Tibial nerve (tissue), 4 donors: ENCODE measurements at places on chromosomes 3 and 15. TPM values are rescaled to one million over a fixed set of nuclear protein-coding genes. Genes with fewer than 3 reads are reported as not detected.

Gene LDHAL6B
- total RNA-seq = not detected

Gene FSD2
- total RNA-seq = not detected

Gene LIPH
- total RNA-seq = 0.30 TPM

Gene TMC3
- total RNA-seq = not detected

Gene CLRN1
- total RNA-seq = not detected

Gene ISL2
- not detected for total RNA-seq

Gene AGBL1
- 1.2 TPM for total RNA-seq

Gene GRK7
- not detected for total RNA-seq

Gene APBA2
- 5.4 TPM for total RNA-seq

Gene MED12L
- total RNA-seq = 1.9 TPM

Gene LTF
- total RNA-seq = 1.2 TPM

DNA sequence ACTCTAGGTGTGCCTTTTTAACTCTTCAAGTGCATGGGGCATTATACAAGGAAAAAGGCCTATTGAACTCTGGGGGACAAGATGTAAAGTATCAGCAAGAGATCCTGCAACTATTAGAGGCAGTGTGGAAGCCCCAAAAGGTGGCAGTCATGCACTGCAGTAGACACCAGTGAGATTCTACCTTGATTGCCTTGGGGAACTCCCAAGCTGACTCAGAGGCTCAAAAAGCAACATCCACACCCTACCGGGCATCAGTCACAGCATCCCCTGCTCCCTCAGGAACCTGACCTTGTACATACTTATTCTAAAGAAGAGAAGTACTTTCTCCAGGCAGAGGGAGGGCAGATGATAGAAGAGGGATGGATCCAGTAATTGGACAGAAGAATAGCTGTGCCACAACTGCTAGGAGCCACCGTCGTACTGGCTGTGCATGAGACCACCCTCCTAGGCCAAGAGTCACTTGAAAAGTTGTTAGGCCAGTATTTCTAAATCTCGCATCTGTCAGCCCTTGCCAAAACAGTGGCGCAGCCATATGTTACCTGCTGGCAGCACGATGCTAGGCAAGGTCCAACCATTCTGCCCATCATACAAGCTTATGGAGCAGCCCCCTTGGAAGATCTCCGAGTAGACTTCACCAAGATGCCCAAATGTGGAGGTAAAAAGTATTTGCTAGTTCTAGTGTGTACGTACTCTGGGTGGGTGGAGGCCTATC, 523.1 kb upstream of the FRG2C start:
- no peak for DNase-seq

DNA sequence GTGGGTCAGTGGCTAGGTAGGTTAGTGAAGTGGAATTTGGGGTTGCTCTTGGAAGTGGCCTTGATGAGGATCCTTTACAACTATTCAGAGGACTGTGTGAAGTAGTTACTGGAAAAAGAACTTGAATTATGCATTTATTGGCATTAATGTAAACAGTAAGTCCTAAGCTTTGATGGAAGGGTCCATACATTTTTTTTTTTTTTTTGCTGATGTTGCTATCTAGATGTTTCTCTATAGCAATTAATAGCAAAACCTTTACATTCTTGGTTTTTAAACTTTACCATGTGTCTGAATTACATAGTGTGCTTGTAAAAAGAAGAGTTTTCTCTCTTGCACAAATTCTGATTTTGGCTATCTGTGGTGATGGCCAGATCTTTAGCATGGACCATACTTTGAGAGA, 9.5 kb downstream of the ZNF621 start:
- DNase-seq = no peak

GRCh38 chr15:87962428-87962827, 294.1 kb downstream of the NTRK3 start:
- DNase-seq = no peak

- no peak for DNase-seq
Observed at GRCh38 chr15:77836121-77836692, 203.5 kb upstream of the LINGO1 start.

DNA sequence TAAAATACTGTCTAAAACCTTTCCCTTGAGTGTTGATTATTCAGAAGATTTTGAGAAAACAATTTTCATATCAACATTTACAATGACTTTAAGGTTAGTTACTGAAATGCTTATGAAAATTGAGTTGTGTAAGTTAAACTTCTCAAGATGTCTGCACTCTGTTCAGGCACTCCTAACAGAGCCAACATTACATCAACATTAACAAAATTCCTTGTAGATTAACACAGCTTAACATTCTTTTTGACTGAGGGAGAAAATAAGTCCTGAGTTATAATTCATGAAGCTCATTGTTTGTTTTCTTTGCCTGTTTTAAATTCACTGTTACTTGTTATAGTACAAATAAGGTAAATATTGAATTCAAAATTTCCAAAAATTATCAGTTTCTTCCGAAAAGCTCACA, 9.0 kb downstream of the ACKR4 start:
- no peak for DNase-seq

DNA sequence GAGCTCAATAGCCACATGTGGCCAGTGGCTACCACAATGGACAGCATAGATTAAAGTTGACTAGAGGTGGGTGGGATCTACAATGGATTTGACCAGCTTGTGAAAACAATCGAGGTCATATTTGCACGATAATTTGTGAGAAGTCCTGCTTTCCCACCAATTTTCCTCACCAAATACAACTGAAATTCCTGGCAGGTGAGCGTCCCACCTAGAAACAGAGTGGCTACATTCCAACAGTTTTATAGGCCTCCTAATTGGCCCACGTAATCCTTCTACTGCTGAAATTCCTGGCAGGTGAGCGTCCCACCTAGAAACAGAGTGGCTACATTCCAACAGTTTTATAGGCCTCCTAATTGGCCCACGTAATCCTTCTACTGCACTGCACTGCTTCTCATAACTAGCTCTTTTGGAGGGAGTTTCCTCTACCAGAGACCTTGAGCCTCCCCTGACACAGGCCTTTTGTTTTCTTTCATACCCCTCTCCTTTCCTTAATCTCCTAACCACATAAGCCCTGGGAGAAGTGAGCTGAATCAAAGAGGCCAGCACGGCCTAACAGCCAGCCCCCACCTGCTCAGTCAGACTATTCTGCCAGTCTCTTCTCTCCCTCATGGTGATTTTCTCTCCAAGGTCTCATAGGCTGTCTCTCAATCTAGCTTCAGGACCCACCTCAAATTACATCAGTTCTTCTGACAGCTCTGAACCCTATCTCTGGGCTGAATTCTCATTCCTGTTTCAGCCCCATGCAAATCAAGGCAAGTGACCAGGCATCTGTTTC, 80.2 kb downstream of the BFSP2 start:
- DNase-seq = no peak

GRCh38 chr3:7407107-7407506, 546.2 kb downstream of the GRM7 start:
- no peak for DNase-seq

DNA sequence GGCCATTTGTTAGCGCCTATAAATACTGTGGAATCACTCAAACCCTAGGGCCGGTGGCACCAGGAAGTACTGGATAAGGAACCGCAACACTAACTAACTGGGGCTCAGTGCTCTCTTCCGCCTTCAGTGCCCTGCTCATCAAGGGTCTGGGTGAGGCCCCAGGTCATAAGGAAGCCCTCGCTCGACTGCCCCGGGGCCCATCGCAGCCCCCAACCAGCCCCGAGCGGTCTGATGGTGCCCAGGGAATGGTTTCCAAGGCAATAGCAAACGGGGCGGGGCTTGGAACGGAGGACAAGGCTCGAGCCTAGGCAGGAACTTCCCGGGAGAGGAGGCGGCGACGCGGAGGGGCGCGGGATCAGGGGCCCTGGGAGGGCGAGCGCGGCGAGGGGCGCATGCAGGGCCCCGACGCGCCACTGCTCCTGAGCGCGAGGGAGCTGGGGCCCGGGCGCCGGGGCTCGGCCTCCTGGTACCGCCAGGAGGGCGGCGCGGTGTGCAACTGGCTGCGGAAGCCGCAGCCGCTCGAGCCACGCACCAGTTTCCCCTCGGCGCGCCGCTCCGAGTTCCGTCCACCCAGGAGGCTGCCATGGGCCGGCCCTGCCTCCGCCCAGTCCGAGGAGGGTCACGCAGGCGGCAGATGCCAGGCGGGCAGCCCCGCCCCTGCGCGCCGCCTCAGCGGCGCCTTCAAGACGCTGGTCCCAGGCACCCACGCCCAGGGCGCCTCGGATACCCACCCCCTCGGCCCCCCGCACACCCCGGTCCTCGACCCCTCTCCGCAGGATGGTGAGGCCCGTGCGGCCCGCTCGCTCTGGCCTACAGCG, at the start of gene TTLL3:
Gene TTLL3, plus strand, starts transcription at position 648 of the 818 bp plus-strand sequence. CDS start 400 bp downstream, outside the sequence.
- DNase-seq = peak; percentile 69

DNA sequence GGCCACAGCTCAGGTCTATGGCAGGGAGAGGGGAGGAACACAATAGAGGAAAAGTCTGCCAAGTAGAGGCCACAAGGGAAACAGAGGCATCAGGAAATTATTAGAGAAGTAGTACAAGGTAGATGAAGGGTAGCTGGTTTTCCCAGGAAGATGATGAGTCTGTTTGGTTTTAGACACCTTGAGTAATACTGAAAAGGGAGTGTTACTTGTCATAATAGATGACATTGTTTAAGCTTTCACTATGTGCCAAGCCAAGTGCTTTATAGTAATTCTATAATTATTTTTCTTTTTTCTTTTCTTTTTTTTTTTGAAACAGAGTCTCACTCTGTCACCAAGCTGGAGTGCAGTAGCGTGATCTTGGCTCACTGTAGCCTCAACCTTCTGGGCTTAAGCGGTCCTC, 13.7 kb downstream of the PXK start:
- no peak for DNase-seq

- DNase-seq = no peak
Observed at GRCh38 chr15:34243226-34243625, 18.4 kb downstream of the EMC4 start.

DNA sequence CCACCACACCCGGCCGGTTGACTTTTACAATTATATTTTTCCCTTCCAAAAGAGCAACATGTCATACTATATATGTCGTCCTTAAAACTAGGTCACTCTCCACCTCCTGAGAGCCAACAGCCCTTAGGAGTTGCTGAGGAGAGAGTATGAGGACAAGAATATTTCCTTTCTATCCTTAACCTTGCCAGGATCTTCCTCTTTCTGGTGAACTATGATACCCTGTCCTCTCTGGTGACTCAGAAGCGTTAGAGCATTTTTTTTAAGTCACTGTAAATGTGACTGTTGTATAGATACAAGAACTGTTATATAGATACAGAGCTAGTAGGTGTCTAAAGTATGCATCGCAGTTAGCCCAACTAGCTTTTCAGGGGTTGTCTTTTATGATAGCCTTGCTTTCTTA, 33.7 kb upstream of the MTHFS start:
- no peak for DNase-seq

GRCh38 chr15:90540768-90541167, 11.0 kb downstream of the CRTC3 start:
- no peak for DNase-seq

DNA sequence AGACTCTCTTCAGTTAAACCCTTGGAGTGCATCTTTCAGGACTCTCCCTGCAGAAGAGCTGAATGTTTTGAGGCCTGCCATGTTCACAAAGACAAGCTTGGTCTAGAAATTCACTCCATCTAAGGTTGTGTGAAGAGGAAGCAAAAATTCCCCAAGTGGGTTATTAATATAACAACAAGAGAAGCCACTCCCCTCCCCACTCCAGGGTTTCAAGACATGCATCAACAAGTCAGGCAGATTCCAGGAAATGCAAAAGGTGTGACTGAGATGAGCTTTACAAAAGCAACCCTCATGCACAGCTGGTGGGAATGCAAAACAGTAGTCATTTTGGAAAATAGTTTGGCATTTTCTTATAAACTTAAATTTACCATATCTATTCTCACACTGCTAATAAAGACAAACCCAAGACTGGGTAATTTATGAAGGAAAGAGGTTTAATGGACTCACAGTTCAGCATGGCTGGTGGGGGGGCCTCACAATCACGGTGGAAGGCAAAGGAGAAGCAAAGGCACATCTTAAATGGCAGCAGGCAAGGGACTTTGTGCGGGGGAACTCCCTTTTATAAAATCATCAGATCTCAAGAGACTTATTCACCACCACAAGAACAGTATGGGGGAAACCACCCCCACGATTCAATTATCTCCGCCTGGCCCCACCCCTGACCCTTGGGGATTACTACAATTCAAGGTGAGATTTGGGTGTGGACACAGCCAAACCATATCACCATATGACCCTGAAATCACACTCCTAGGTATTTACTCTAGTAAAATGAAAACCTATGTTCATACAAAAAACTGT, 31.3 kb downstream of the TARS3 start:
- DNase-seq = no peak

DNA sequence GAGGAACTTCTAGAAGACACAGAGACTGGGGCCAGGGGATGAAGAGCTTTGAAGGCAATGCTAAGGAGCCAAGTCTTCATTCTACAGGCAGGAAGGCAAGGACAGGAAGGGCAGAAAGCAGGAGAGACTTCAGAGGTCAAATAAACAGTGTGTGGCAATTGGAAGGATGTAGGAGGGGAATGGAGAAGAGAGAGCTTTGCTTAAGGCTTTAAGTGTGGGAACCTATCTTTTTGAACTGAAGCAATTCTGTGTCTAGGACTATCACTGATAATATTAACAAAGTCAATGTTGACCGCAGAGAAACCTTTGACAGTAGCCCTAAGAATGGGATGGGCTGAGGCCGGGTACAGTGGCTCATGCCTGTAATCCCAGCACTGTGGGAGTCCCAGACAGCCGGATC, 325.0 kb downstream of the FOXP1 start:
- no peak for DNase-seq

DNA sequence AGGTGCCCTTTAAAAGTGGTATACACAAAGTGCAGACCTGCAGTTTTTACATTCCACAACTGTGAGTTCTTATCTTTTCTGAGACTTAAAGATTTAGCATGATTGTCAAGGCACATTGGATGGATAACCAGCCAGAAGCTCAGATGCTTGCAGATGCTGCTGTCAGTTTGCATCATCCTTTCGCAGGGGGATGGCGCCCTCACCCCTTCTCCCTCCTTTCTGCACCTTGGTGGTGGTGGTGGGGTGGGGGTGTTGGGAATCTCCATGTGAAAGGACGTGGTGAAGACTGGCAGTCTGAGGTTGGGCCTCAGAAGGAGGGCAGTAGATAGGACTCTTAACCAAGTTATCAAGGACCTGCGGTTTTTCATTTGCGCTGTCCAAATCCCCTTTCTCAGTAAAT, 309.6 kb upstream of the SEMA6D start:
- DNase-seq = no peak

DNA sequence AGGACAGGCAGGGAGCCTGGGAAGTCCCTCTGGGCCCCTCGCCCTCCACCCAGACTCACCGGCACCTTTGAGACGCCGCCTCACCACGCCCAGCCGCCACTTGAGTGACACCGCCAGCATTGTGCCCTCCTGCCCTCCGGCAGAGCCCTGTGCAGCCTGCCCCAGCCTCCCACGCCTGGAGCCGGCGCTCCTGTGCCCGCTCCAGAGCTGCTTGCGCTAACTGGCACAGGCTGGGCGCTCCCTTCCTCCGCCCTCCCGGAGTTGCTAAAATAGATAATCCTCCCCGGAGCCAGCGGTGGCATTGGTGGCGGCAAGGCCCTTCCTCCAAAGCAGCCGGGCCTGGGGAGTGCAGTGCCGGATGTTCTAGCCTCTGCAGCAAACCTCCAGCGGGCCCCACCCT, 15.7 kb upstream of the GRIP2 start:
- DNase-seq = no peak

DNA sequence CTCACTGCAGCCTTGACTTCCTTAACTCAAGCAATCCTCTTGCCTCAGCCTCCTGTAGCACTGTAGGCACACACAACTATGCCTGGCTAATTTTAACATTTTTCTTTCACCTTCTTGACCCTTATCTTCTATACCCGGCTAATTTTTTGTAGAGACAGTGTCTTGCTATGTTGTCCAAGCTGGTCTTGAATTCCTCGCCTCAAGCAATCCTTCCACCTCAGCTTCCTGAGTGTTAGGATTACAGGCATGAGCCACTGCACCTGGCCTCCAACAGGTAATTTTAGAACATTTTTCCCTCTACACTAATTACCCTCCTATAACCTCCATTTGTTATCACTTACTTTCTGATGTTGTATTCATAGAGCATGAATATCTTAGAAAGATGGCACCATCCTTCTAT, 60.3 kb downstream of the SPG11 start:
- no peak for DNase-seq
